Glomerular endothelial cell (primary cell): ENCODE measurements at places on chromosomes 3 and 15. TPM values are rescaled to one million over a fixed set of nuclear protein-coding genes. Genes with fewer than 3 reads are reported as not detected.

Gene OXSR1
- 31.6 and 36.5 TPM in 2 replicates for total RNA-seq

DNA sequence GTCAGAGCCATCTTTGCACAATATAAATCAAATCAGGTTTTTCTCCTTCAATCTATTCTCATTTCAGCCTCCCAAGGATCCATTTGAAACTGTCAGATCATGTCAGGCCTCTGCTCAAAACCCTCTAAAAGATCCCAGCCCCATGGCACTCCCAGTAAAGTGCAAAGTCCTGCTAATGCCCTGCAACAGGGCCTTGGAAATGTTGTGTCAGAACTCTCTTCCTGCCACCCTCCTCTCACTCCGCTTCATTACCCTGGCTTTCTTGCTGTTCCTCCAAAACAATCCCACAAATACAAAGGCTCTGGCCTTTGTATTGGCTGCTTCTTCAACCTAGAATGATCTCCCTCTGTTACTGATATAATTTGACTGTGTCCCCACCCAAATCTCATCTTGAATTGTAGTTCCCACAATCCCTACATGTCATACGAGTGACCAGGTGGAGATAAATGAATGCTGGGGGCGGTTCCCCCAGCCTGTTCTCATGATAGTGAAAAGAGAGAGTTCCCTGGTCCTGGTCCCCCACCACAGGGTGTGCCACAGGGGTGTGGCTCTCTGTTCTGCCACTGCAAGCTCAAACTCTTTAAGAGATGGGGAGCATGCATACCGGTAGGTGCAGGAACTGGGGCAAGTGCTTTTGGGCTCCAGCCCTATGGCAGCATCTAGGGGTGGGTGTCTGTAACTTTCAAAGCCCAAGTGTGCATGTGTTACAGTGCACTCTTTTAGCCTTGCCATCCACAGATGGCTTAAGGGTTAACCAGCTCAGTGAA is 22.9 kb upstream of the TRA2B start:
- DNase-seq: no peak

- no peak for DNase-seq
Observed at GRCh38 chr3:37558580-37558979, 303.1 kb upstream of the CTDSPL start.

DNA sequence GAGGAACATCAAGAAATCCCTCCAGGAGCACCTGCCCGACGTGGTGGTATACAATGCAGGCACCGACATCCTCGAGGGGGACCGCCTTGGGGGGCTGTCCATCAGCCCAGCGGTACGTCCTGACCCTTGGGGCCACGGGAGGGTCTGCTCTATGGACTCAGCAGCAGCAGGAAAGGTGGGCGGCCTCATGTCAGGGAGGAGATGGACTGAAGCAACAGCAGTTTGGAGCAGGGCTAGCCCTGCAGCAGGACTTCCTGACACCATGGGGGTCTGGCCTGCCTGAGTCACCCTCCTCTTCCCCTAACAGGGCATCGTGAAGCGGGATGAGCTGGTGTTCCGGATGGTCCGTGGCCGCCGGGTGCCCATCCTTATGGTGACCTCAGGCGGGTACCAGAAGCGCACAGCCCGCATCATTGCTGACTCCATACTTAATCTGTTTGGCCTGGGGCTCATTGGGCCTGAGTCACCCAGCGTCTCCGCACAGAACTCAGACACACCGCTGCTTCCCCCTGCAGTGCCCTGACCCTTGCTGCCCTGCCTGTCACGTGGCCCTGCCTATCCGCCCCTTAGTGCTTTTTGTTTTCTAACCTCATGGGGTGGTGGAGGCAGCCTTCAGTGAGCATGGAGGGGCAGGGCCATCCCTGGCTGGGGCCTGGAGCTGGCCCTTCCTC is 24.2 kb downstream of the HDAC11 start:
- no peak for DNase-seq

- DNase-seq: no peak
Observed at GRCh38 chr3:81245501-81245900, 515.9 kb downstream of the GBE1 start.

DNA sequence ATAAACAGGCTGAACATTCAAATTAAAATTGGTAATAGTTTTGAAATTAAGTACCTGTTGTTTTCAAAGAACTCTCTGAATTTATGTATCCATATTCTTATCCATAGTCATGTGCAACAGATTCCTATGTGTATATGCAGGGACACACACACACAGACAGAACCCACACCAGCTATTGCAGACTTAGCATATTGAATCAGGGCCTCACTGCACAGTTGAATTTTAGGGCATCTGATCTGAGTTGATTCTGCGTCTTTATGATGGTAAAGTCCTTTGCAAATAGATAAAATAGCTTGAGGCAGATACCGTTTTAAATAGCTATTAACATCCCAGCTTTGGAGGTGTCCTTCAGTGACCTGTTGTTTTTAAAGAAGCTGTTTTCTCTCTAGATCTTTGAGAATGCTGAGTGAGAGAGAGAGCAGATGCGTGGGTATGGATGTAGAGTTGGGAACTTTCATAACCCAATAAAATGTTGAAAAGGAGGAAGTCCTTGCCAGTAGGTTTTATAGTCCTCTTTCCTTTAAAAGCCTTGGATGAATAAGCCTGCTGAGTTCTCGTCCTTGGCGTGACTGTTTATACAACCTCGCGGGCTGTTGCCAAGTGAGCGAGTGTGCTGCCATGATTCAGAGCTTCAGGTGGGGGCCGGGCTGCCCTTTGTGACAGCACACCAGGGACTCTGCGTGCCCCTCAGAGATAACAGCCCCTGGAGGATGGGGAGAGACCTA is 18.3 kb downstream of the MYZAP start:
- peak; percentile 45 for DNase-seq

GRCh38 chr3:15097891-15098290 is 1.1 kb downstream of the RBSN start:
- DNase-seq: no peak

DNA sequence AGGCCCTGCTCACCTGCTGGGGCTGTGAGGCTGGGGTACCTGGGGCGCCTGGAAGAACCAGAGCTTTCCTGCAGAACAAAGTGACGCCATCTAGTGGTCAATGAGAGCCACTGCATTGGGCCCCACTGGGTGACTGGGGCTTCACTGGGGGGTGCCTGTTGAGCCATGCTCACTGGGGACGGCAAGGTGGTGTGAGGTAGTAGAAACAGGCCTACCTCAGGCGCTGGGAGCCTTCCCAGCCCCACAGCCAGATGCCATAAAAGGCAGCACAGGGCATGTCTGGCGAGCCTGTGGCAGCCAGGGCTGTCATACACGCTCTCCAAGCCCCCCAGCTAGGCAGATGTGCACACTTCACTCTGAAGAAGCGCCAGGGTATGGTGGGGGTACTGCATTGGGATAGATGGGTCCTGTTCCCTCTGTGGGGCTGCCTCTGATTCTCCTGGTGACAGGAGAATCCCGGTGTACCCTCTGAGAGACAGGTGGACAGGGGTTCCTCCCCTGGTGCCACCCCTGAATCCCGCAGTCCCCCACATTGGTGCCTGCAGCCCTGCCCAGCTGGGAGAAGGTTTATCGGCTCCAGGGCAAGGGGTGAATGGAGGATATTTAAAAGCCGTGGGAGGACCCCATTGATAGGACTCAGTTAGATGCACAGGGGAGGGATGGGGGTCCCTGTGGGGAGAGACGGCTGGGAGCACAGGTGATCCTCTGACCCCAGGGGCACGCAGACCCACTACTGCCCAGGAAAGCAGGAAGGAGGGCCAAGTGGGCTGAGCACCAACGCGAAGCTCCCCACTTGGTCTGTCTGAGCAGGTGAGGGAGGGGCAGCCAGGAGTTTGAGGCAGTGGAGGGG is 178.8 kb downstream of the NSMCE3 start:
- no peak for DNase-seq

DNA sequence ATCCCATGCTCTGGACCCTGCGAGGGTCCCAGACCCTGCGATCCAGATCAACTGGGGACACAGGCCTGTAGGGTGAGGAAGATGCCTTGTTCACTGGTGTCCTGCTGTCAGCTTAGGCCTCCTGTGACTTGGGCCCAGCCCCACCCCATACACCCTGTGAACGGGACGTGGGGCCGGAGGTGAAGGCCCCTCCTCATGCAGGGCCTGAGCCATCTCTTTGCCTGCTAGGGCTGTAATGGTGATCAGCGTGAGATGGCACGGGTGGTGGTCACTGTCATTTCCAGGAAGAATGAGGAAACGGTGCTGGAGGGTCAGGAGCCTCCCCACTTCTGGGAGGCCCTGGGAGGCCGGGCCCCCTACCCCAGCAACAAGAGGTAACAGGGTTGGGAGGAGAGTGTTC is 12.4 kb downstream of the VILL start:
- no peak for DNase-seq

DNA sequence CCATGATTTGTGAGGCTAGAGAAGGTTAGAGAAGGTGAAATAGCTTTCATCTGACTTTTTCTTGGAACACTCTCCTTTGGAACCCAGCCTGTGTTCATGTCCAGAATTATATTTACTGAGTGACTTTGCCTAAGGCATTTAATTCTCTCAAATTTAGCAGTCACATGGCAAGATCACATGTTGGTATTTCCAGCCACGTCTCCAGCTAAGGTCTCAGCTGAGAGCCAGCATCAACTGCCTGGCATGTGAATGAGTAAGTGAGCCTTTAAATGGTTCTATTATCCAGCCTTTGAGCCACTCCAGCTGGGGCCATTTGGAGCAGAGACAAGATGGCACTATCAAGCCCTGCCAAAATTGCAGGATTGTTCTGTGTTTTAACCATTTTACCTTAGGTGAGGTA is 130.2 kb upstream of the SGO1 start:
- DNase-seq: no peak

DNA sequence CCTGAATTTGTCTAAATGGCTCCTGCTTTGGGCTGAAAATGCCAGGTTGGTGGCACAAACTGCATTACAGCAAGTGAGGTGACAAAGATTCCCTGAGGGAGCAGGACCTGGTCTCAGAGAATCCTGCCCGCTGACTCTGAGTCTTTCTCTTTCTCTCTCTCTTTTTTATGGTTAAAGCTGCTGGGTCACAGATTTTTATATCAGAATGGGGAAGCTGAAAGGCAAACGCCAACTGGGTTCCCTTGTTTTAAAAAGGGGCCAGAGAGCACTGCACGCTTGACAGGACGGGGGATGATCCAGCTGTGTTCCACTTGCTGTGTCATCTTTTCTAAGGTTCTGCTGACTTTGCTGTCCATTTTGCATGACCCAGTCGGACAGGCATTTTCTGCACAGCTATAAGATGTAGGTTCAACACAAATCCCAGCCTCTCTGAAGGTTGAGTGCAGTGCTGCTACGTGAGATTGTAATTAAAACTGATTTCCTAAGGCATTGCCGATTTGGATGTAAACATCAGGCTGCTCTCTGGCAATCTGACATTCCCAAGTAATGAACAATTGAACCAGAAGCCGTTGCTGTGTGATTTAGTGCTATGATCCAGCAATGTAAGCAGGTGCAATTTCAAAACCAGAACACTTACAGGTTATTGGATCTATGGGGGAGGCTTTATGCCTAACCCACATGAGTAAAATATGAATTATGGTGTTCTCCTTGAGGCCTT is 25.8 kb downstream of the ARHGEF3 start:
- DNase-seq: no peak

DNA sequence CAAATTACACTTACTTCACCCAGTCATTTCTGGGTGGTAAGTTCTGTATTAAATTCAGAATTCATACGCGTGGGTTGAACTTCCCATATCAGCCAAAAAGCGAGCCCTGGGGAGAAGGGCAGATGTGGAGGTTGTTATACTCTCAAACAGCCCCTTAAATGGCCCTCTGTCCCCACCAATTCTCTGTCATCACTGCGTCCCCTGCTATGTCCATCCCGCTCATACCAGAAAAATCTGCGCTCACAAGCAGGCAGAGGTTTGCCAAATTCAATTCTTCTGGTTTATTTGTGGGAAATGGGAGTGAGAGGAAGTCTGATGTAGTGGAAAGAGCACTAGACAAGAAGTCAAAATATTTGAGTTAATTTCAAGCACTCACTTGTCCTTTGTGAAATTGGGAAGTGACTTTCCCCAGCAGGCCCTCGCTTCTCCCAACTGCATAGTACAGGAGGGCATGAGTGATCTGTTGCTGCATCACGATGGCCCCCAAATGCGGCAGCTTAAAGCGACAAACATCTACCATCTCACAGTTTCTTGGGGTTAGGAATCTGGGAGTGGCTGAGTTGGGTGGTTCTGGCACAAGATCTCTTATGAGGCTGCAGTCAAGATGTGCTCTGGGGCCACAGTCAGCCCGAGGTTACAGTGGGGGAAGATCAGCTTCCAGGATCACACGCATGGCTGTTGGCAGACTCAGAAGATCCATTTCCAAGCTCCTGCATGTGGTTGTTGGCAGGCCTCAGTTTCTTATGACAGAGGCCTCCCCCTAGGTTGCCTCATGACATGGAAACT is 67.7 kb downstream of the CPN2 start:
- DNase-seq: no peak

Gene LRRC31
- not detected in 2 replicates for total RNA-seq

Gene SLITRK3
- not detected in 2 replicates for total RNA-seq

GRCh38 chr3:105857601-105858000 is 11.2 kb downstream of the CBLB start:
- no peak for DNase-seq

DNA sequence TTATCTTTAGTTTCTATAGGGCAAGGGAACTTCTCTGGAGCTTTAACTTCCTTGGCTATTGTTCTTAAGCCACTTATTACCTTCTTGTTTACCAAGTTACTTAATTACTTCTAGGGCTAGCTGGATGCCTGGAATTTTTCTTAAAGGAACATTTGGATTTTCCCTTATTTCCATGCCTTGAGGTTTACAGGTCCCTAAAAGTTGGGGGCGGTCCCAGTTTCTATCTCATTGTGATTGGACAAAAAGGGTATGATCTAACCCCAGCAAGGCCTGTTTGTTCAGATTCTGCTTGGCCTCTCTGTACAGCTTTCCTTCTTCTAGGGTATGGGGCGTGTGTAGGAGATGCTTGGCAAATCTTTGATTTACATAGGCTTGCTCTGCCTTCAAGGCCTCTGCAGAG is 17.4 kb downstream of the PDHB start:
- no peak for DNase-seq

Gene FGD5
- total RNA-seq: 72.1 and 109 TPM in 2 replicates

Gene GREM1
- total RNA-seq: 18.3 and 58.2 TPM in 2 replicates

DNA sequence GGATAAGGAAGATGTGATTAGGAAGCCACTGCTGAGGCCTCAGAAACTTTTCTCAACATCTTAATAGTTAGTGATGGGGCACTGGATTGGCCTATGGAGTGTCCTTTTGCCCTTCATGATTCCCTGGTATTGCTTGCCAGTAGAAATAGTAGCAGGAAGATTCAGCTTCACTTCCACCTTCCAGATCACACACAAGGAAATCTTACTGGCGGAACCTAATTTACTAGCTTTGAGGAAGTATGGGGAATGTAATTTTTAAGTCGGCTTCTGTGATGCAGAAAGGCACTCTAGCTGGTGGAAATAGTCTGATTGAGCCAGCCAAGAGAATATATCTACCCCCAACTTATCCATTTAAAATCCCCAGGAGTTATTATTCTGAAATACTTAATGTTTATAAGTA is 46.5 kb downstream of the LPP start:
- no peak for DNase-seq

Gene TMEM212
- not detected in 2 replicates for total RNA-seq

Gene IFT122
- total RNA-seq: 16.6 and 22.8 TPM in 2 replicates

GRCh38 chr15:78023865-78024518 is 53.5 kb downstream of the TBC1D2B start:
- no peak for DNase-seq

Gene NMB
- total RNA-seq: 6.1 TPM in 2 replicates
